SIG-M5 (cell line): ENCODE measurements at places on chromosomes 3 and 15.

- no peak for DNase-seq
These were observed 19.4 kb upstream of the POLG start for GRCh38 chr15:89353991-89354390.

GRCh38 chr15:77844798-77845446, 212.2 kb upstream of the LINGO1 start:
- DNase-seq, result no peak

DNA sequence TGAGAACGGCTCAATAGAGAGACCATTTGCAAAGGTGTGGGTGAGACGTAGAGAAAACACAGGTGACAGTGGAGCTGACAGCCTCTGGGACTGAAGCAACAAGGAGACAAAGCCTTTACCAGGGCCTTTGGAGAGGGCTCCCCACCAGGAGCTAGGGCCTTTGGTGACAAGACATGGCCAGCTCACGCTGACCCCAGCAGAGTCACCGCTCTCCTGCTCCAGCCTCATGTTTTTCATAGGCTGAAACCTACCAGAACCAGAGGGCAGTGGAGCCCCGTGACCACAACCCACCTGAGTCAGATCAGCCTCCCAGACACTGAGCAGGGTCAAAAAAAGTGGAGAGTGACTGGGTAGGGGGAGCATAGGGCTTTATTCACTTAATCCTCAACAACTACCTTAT, 214.7 kb downstream of the SHQ1 start:
- DNase-seq, result no peak

GRCh38 chr3:151561878-151562277, 101.0 kb upstream of the IGSF10 start:
- no peak for DNase-seq

GRCh38 chr3:176757429-176757828, 439.9 kb downstream of the TBL1XR1 start:
- no peak for DNase-seq

- DNase-seq, result no peak
These were observed 43.7 kb downstream of the CHRD start for GRCh38 chr3:184423561-184423960.

DNA sequence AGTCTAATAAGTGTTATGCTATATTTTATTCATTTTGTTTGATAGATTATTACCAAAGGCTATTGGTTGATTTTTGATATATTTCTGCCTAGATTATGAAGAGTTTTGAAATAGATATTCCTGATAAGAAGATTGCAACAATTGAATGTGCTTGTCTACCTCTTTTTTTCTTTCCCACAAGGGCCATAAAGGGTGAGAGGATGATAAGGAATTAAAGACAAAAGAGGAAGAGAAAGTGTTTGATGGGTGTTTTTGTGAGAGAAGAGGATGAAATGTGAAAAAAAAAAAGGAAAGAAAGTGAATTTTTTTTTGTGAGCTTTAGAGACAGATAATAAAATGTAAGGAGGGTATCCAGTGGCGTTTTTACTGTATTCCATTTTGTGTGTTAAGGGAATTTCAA, 244.4 kb downstream of the CHST2 start:
- no peak for DNase-seq

- no peak for DNase-seq
These were observed at the start of gene GOLGA8A for GRCh38 chr15:34437687-34438086. TSS of gene GOLGA8A (minus strand) at chr15:34437808. CDS start at chr15:34389691, 48,117 bp downstream.

- DNase-seq, result no peak
These were observed 223.6 kb downstream of the WDR72 start for GRCh38 chr15:53535886-53536285.

DNA sequence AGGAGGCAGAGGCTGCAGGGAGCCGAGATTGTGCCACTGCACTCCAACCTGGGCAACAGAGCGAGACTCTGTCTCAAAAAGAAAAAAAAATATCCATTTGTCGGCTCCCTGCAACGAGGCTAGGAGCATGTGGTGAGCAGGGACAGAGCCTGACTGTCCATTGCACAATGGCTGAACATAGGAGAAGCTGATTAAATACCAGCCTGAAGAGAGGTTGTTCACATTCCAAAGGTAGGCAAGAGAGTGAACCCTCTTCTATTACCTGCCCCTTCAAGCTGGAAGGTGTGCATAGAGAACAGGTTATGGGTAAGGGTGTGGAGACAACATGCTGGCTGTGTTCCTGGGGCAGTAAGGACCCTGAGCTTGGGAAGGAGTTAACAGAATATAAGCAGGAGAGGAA, 78.7 kb downstream of the DAPK2 start:
- no peak for DNase-seq

DNA sequence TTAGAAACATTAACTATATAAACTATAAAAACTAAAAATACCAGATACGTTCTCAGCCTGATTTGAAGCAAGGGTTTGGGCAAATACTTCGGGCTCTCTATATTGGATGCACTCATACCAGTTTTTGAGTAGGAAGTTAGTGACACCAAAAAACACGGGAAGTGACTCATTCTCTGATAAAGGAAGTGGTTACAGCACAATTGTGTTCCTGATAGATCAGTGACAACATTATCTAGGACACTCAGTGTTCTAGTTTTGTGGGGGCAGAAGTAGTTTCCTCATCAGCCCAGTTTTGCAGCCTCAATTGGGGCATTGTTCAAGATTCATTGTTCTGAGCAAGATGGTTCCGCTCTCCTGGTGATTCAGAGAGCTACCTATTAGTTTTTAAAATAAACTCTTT, 469.6 kb upstream of the DPPA4 start:
- peak; percentile 9 for DNase-seq

DNA sequence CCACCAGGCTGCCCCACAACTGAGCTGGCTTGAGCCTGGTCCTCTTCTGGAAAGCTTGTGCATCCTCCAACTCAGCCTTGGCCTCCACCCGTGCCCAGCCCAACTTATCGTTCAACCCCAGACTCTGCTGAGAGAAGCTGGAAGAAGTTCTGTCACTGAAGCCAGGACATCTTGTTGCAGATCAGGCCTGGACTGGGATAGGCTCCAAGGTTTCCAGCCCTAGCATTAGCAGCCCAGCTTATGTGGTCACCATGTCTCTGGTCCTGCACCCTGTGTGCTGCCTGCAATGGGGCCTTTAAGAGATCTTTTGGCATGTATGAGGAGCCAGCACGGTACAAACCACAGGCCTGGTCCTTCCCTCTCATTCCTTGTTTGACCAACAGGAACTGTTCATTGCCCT, 15.2 kb upstream of the CAMP start:
- no peak for DNase-seq

DNA sequence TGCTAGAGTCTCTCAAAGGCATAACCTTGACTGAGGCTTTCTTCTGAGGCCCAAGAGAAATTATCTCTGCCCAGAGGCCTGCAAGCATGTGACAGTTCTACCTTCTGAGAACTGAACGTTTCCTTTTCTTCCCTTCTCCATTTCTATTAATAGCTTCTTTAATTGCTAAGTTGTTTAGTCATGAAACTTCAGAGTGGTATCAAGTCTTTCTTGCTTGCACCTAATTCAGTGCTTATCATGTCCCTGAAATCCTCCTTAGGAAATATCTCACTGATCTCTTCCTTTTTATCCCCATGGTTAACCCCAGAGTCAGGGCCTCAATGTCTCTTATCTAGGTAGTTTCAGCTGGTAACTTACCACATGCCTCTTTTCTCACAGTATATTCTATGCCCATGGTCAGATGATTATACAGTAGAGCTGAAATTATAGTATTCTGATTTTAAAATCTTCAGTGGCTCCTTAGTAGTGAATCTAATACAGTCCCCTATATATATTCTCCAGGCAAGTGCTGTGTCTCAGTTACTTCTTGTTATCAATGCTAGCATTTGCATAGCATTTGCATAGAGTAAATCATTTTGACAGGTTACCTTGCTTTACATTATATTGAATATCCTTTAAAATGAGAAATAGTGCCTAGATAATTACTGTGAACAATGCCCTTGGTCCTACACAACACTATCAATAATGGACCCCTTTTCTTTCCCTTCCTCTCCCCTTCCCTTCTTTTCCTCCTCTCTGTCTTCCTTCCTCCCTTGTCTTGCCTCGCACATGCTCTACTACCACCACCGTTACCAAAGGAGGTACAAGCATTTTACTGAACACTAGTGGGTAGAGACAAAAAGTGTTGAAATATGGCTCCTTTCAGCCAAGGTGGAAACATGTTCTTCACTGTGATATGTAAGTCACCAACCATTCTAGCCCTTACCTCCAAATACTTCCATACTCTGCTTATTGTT, 33.0 kb downstream of the KBTBD8 start:
- no peak for DNase-seq

GRCh38 chr3:58237941-58238681, 519 bp downstream of the ABHD6 start:
- DNase-seq, result no peak

GRCh38 chr3:4949004-4949403, 30.2 kb upstream of the BHLHE40 start:
- no peak for DNase-seq

DNA sequence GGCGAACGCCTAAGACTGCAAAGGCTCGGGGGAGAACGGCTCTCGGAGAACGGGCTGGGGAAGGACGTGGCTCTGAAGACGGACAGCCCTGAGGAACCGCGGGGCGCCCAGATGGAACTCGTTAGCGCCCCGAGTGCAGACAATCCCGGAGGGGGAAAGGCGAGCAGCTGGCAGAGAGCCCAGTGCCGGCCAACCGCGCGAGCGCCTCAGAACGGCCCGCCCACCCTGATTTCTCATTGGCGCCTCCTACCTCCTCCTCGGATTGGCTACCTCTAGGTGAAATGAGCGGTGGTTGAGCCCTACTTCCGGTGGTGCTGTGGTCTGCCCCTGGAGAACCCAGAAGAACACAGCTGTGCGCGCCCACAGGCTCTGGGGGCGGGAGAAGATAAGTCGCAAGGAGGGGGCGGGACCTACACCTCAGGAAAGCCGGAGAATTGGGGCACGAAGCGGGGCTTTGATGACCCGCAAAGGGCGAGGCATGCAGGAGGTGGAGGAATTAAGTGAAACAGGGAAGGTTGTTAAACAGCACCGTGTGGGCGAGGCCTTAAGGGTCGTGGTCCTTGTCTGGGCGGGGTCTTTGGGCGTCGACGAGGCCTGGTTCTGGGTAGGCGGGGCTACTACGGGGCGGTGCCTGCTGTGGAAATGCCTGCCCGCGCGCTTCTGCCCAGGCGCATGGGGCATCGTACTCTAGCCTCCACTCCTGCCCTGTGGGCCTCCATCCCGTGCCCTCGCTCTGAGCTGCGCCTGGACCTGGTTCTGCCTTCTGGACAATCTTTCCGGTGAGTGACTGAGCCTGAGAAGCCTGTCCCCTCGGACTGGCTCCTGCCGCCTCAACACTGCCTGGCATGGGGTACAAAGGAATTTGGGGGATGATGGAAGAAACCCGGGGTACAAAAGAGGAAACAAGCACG, at the start of gene OGG1:
TSS of gene OGG1 (plus strand) at position 308 of the 911 bp plus-strand sequence. CDS start at position 643, 335 bp downstream.
- peak; percentile 95 for DNase-seq

- DNase-seq, result no peak
These were observed 178.8 kb downstream of the ABHD5 start for GRCh38 chr3:43869491-43869890.
